ENCODE measurements at places on chromosomes 11 and 22.

- DNase-seq = no peak
Measured at GRCh38 chr22:48951836-48952235, 875.8 kb downstream of the BRD1 start.

GRCh38 chr11:2661173-2662023 is 38.4 kb downstream of the KCNQ1OT1 start:
- DNase-seq = no peak

- no peak for DNase-seq
Measured at GRCh38 chr11:5597953-5598352, 1.5 kb downstream of the TRIM6 start.

GRCh38 chr11:1012740-1013630 is 23.5 kb downstream of the MUC6 start:
- DNase-seq = no peak

DNA sequence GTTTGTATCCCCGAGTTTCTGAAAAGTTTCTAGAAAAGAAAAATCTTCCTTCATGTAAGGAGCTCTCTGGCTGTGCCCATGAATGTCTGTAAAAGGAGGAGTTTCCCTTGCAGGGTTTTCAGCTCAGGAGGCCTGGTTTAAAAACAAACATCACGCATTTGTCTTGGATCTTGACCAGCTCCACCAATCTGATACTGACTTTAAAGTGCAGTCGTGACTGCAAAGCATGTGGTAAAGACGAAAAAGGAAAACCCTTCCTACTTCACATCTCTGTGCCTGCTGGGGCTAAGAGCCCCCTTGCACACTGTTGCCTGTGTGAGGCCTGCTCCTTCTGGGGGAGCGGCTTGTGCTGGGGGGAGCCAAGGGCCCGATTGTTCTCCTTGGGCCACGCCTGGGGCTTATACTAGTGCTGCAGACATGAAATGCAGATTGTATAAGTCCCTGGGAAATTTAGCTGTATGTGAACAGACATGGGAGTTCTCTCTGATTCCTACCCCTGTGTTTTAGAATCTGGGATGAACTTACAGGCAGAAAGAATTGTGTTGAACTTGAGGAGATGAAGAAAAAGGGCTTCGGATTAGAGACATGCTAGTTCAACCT is 62.1 kb downstream of the ADAMTS15 start:
- no peak for DNase-seq

DNA sequence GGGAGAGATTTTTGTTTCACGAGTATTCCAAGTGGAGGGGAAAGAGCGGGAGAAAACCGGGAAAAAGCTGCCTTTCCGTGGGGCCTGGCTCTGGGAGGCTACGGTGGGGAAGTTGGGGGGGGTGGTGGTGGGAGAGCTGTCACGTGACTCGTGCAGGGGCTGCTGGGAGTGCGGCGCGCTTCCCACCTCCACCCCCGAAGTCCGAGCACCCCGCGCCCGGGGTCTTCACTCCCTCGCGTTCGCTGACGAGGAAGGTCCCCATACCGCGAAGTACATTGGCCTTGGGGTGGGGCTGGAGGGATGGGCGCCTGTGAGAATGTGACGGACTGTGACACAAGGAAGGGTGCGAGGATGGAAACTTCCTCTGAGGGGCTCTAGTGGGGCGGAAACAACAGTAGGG is at the start of gene TEX12:
Gene TEX12, plus strand, starts transcription at position 228 of the 400 bp plus-strand sequence. CDS start 1,897 bp downstream, outside the sequence.
- DNase-seq = no peak

DNA sequence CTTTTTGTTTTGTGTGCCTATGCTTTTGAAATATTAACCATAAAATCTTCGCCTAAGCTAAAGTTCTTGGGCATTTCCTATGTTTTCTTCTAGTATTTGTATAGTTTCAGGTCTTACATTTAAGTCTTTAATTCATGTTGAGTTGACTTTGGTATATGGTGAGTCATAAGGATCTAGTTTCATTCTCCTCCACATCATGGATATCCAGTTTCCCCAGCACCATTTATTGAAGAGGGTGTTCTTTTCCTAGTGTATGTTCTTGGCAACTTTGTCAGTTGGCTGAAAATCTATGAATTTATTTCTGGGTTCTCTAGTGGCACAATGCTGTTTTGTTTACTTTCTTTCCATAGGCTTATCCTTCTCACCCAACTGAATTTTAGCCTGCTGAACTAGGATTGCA is 49.0 kb downstream of the CTSC start:
- DNase-seq = no peak

- DNase-seq = no peak
Measured at GRCh38 chr11:123129920-123130319, 65.1 kb downstream of the CLMP start.

Data from activated T-cell treated with anti-CD3 and anti-CD28 coated beads for 48 hours (primary cell).